H9 (cell line): ENCODE measurements at places on chromosomes 3 and 15. TPM values are rescaled to one million over a fixed set of nuclear protein-coding genes. Genes with fewer than 3 reads are reported as not detected.

Gene CACNA1D
- 1.9 and 3.5 TPM in 2 replicates for total RNA-seq

Gene SLC12A1
- 0.04 and 0.07 TPM in 2 replicates for total RNA-seq

Gene TM4SF18
- total RNA-seq, result 8.1 and 9.8 TPM in 2 replicates

Gene STRIT1
- 0.26 TPM in 1 of 2 replicates, not detected in the other for total RNA-seq

Gene ALCAM
- total RNA-seq, result 43.3 and 43.7 TPM in 2 replicates

Gene DRD3
- total RNA-seq, result 0.22 TPM in 1 of 2 replicates, not detected in the other

Gene TLR9
- total RNA-seq, result not detected in 2 replicates

Gene OR5K2
- total RNA-seq, result not detected in 2 replicates

Gene CPLX3
- not detected in 2 replicates for total RNA-seq

Gene SUMF1
- total RNA-seq, result 9.5 and 10.6 TPM in 2 replicates

Gene CMC1
- 15.6 and 16.5 TPM in 2 replicates for total RNA-seq

DNA sequence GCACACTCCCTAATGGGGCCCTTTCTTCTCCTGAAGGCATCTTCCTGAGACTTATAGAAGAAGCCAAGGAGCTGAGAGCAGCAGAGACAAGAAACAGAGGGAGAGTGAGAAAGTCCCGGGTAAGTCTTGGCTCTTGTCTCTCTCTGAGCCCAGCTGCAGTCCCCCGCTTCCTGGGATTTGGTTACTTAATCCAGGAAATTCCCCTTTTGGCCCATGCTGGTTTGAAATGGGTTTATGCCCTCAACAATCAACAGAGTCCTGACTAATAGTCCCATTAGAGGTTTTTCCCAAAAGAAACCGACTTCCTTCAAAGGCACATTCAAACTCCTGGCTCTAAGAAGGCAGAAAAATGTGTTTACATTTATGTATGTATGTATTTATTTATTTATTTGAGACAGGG is 22.0 kb downstream of the TMEM158 start:
- no peak for DNase-seq
- no peak overlapping the region for H3K27ac ChIP-seq
- H3K4me1 ChIP-seq, result peaks cover 5% of the 10 kb centered on the region; the same call in 1 of the 2 replicates
- H3K36me3 ChIP-seq, result no peaks in the 10 kb centered on the region
- H3K4me3 ChIP-seq, result no peak overlapping the region

DNA sequence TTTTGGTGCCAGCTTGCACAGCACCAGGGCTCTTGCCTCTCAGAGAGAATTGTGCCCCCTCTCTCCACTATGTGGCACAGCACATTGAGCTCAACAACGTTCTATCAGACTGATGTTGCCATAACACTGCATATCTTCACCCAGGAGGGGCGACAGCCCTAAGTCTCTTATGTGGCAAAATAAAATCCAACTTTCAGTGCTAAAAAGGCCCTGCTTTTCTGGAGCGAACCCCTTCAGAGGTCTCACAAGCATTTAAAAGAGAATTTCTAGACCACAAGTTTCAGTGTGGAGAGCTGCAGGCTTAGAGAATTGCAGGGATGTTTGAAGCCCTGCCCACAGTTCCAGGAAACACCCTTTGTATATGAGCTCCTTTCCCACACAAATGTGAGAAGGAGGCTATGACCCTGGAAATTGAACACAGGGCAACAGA is 85.5 kb downstream of the LIPC start:
- no peaks in the 10 kb centered on the region for H3K27me3 ChIP-seq
- peaks cover 3% of the 10 kb centered on the region; the same call in 1 of the 2 replicates for H3K4me1 ChIP-seq
- no peaks in the 10 kb centered on the region for H3K36me3 ChIP-seq
- no peak overlapping the region for H3K4me3 ChIP-seq
- H3K27ac ChIP-seq, result no peak overlapping the region

- peaks cover 24% of the 10 kb centered on the region for H3K36me3 ChIP-seq
- no peak overlapping the region for H3K4me3 ChIP-seq
- no peak overlapping the region for H3K27ac ChIP-seq
- H3K4me1 ChIP-seq, result peaks cover 3% of the 10 kb centered on the region; the same call in 1 of the 2 replicates
Observed at GRCh38 chr3:58173029-58173668, 37.6 kb downstream of the DNASE1L3 start.

GRCh38 chr15:51349156-51349844 is 7.8 kb downstream of the GLDN start:
- no peaks in the 10 kb centered on the region for H3K36me3 ChIP-seq
- no peak for DNase-seq

- no peaks in the 10 kb centered on the region for H3K4me1 ChIP-seq
- H3K36me3 ChIP-seq, result no peaks in the 10 kb centered on the region; the same call in 2 of the 3 replicates
- peaks cover 27% of the 10 kb centered on the region for H3K27me3 ChIP-seq
- no peak overlapping the region for H3K4me3 ChIP-seq
- no peak for DNase-seq
- no peak overlapping the region for H3K27ac ChIP-seq
Observed at GRCh38 chr3:184234224-184234623, 4.8 kb downstream of the VWA5B2 start.

- H3K36me3 ChIP-seq, result peaks cover 37% of the 10 kb centered on the region
- H3K27me3 ChIP-seq, result no peaks in the 10 kb centered on the region
- H3K27ac ChIP-seq, result no peak overlapping the region
- DNase-seq, result no peak
- H3K4me3 ChIP-seq, result no peak overlapping the region
- no peaks in the 10 kb centered on the region for H3K4me1 ChIP-seq
Observed at GRCh38 chr3:179732661-179733348, 80.0 kb downstream of the USP13 start.

GRCh38 chr15:27123291-27123690 is 152.3 kb downstream of the GABRG3 start:
- no peaks in the 10 kb centered on the region for H3K27me3 ChIP-seq
- no peak for DNase-seq
- no peak overlapping the region for H3K4me3 ChIP-seq
- no peaks in the 10 kb centered on the region; the same call in 2 of the 3 replicates for H3K36me3 ChIP-seq
- no peak overlapping the region for H3K27ac ChIP-seq

DNA sequence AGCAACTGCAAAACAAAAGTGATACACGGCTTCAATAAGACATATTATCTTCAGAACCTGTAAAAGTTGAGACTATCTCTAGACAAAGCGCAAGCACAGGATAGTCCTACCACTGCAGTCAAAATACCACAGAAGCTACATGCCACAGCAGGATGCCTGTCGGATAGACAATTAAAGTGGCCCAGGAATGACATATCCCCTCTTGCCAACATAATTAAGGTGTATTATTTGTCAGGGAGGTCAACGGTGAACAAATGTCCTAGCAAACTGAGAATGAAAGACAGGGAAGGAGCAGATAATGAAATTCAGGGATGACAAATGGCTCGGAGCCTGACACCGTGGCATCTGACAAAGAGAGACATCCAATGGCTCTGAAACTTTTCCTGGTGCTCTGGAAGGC is 185.7 kb downstream of the MECOM start:
- no peaks in the 10 kb centered on the region for H3K36me3 ChIP-seq
- no peaks in the 10 kb centered on the region for H3K27me3 ChIP-seq
- no peak overlapping the region for H3K27ac ChIP-seq
- DNase-seq, result no peak
- H3K4me1 ChIP-seq, result no peaks in the 10 kb centered on the region

GRCh38 chr3:30625541-30626438 is 19.4 kb downstream of the TGFBR2 start:
- peaks cover 4% of the 10 kb centered on the region for H3K4me1 ChIP-seq
- H3K4me3 ChIP-seq, result no peak overlapping the region
- DNase-seq, result no peak
- peaks cover 13% of the 10 kb centered on the region for H3K36me3 ChIP-seq
- H3K27me3 ChIP-seq, result no peaks in the 10 kb centered on the region
- H3K27ac ChIP-seq, result no peak overlapping the region

DNA sequence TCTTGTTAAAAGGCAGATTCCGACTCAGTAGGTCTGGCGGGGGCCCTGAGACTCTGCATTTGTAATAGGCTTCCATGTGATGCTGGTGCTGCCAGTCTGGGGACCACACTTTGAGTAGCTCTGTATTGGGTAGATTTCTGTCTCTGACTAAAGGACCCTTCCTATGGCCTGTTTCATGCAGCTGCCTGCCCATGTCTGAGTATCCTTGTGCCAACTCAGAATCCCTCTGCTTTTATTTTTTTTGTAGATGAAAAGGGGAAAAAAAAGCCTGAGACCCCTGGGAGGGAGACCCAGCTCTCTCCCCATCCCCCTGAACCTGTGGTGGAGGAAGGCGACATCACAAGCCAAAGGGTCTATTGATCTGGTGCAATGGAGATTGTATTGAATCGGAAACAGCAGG is 81.9 kb downstream of the EBLN2 start:
- H3K4me3 ChIP-seq, result no peak overlapping the region
- H3K27me3 ChIP-seq, result no peaks in the 10 kb centered on the region
- DNase-seq, result no peak
- no peak overlapping the region for H3K27ac ChIP-seq
- H3K4me1 ChIP-seq, result no peaks in the 10 kb centered on the region

- H3K27me3 ChIP-seq, result no peaks in the 10 kb centered on the region
- H3K4me1 ChIP-seq, result no peaks in the 10 kb centered on the region
- H3K4me3 ChIP-seq, result no peak overlapping the region
- H3K36me3 ChIP-seq, result no peaks in the 10 kb centered on the region; the same call in 1 of the 2 replicates
- H3K27ac ChIP-seq, result no peak overlapping the region
- peak; percentile 61 for DNase-seq
Observed at GRCh38 chr15:63473999-63474809, 30.2 kb upstream of the USP3 start.

GRCh38 chr3:177345049-177345972 is 148.0 kb upstream of the TBL1XR1 start:
- peak; percentile 63 for DNase-seq
- peaks cover 6% of the 10 kb centered on the region; the same call in 1 of the 2 replicates for H3K4me1 ChIP-seq
- H3K4me3 ChIP-seq, result peak overlapping the region; percentile 30; the same call in 1 of the 2 replicates
- H3K36me3 ChIP-seq, result no peaks in the 10 kb centered on the region
- H3K27me3 ChIP-seq, result peaks cover 42% of the 10 kb centered on the region; the same call in 1 of the 2 replicates

- no peak overlapping the region for H3K4me3 ChIP-seq
- peaks cover 3% of the 10 kb centered on the region; the same call in 1 of the 2 replicates for H3K4me1 ChIP-seq
- no peak overlapping the region for H3K27ac ChIP-seq
- no peak for DNase-seq
- peaks cover 25% of the 10 kb centered on the region for H3K36me3 ChIP-seq
Observed at GRCh38 chr3:63029326-63029725, 154.1 kb upstream of the CADPS start.

DNA sequence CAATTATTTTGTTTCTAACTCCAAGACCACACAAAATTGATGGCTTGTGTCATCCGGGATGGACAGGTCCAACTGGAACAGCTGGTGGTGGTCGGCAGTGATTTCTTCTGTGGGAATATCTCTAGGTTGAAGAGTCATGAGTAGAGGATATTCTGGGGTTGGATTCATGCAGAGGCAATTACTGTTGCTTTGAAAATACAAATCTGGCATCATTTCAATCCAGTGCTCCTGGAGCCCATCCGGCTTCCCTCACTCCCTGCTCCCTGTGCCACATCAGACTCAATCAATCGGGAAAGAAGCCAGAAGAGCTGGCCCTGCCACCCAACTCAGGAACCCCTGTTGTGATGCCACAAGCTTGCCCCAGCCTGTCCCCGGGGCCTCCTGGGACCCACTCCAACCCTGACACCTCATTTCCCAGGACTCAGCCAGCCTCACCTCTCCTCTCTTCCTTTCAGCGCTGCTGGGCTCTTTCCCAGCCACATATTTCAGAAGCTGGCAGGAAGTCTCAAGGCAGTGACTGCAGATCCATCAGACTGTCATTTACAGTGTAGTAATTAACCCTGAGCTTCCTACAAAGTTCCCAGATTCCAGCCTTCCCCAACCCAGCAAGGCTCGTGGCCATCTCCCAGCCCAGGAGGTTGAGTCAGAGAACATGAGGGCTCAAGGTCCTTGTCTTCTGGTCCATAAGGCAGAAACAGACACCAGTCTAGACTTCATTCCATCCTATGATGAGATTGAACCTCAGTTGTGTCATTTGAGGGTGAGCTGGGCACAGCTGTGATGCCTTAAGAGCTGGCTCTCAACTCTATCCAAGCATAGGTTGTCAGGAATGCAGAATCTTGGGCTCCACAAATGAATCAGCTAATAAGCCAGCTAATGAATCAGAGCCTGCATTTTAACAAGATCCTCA is 114.0 kb downstream of the FAM174B start:
- peaks cover 5% of the 10 kb centered on the region for H3K36me3 ChIP-seq
- no peaks in the 10 kb centered on the region for H3K27me3 ChIP-seq
- no peak overlapping the region for H3K27ac ChIP-seq
- H3K4me3 ChIP-seq, result no peak overlapping the region
